Esophagus muscularis mucosa (tissue), 4 donors: ENCODE measurements at places on chromosomes 16 and 17.
A peak's percentile ranks its signal among the peaks of the same experiment; 100 is the strongest.

GRCh38 chr16:10987361-10988163 is 43.2 kb downstream of the CLEC16A start:
- DNase-seq, result no peak

DNA sequence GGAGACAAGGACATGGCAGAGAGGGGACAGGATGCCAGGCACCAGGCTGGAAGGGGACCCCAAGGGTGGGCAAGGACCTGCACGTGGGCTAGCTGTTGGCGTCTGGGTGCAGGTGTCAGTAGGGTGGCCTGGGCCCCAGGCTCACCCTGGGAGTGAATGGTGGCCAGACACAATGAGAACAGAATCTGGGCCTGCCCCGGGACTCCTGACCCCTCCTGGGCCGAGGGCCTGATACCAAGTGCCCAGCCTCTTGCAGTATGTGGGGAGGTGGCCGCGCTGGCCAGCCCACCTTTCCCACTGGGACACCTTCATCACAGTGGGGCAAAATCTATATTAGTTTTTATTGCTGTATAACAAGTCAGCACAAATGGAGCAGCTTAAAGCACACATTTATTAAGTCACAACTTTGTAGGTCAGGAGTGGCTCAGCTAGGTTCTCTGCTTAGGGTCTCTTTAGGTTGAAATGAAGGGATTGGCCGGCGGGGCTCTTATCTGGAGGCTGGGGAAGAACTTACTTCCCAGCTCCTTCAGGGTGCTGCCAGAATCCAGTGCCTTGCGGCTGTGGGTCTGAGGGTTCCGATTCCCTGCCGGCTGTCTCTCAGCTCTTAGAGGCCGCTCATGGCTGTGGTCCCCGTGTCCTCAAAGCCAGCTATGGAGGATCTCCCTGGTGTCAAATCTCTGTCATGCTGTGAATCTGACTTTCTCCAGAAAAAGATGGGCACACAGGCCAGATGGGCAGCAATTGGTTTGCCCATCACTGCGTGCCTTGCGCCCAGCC is 3.6 kb downstream of the PRSS33 start:
- DNase-seq, result no peak

GRCh38 chr16:24980077-24980793 is 34.9 kb downstream of the ARHGAP17 start:
- no peak for DNase-seq

- DNase-seq, result no peak
Measured at GRCh38 chr17:72425133-72425793, 304.4 kb downstream of the SOX9 start.

DNA sequence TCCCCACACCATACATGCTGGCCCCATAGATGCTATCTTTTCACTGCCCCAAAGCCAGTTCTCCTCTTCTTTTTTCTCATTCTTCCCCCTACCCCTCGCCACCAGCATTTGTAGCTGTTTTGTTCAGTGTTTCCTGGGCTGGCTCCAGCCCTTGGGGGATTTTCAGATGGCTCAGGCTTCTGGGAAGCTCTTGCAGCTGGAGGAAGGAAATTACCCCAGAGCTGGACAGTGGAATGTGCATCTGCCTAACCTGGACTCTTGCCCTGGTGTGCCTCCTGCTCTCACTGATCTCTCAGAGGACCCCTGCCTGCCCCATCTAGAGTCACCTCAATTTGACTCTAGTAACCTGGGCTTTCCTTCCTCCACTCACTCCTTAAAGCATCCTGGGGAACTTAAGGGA is 82.8 kb downstream of the MYH13 start:
- DNase-seq, result no peak

DNA sequence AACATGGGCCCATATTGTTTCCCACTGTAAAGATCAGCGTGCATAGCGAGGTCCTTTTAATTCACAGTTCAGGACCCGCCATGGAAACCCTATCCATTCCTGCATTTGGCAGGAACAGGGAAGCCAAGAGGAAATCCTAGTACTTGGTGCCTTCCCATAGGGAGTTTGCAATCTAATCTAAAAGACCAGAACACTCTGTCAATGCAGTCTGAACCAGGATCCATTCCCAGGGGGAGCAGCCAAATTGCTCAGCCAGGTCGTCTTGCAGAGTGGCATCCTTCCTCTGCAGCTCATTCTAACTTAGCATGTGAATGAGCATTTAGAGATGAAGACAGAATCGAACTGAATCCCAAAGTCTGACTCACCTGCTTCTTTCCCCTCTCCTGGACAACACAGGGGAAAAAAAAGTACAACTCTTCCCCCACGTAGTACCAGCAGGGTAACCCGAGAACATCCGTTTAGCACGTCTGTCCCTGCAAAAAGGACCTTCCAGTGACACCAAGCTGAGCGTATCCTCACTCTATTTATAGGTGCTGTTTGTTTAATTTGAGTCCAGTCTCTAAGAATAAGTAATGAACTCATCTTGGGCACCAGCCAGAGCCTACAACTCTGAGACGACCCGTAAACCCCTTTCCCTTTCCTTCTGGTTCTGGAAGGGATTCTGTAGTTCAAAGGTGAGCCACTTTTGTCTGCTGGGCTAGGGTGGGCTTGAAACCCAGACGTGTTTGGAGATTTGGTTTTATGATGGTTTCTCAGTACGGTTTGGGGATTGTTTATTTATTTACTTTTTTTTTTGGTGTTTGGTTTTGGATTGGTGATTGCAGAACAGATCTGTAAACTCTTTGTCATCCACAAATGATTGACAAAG is 74.5 kb downstream of the ERCC4 start:
- DNase-seq, result peak; percentile 78

GRCh38 chr17:43526886-43527648 is 19.1 kb downstream of the ETV4 start:
- DNase-seq, result no peak

DNA sequence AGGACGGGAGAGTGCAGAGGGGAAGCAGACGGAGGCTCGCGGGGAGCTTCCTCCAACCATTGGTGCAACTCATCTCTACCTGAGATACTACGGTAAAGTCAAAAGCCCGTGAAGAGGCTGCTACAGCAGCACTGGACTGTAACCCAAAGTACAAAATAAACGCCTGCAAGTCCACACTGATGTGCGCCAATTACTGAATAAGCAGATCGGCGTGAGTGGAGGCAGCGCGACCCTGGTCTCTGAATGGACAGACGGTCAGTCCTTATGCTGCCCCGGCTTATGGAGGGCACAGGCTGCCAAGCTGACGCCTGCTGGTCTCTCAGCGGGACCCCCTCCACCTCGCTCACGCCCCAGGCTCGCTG is 58.5 kb downstream of the LMF1 start:
- no peak for DNase-seq

- no peak for DNase-seq
Measured at GRCh38 chr17:16123531-16123930, 91.8 kb downstream of the NCOR1 start.

GRCh38 chr16:19808061-19808641 is 76.5 kb downstream of the GPRC5B start:
- DNase-seq, result no peak

GRCh38 chr17:29909236-29910003 is 20.6 kb downstream of the SSH2 start:
- DNase-seq, result no peak
